ENCODE measurements at places on chromosomes 6 and 20.

GRCh38 chr6:11975353-11975977 is 36.6 kb upstream of the HIVEP1 start:
- DNase-seq: no peak

- no peak for DNase-seq
Observed at GRCh38 chr20:18537651-18538050, 29.6 kb upstream of the SMIM26 start.

- DNase-seq: no peak
Observed at GRCh38 chr6:8939615-8940014, 504.3 kb upstream of the SLC35B3 start.

DNA sequence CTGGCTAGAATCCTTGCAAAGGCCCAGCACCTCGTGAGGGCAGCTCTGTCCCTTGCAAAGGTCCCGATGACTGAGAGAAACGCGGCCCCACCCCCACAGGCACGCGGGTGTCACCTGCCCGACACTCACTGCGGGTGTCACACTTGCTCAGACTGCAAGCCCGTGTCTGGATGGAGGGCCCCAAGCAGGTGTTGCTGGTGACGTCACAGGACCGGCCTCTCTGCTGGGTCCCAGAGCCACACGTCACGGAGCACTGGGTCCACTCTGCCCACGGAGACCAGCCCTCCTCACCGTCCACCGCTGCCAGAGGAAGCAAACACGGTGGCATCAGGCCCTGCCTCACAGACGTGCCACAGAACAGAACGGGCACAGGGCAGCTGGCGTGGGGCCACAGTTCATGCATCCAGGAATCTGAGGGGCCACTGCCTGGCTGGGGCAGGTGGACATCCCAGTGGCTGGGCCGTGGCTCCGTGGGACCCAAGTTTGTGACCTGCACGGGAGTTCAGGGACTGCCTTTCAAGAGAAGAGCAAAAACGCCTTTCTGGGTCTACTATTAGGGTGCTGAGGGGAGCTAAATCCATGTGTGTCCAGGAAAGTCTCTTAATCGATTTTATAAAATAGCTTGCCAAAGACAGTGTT is 16.0 kb downstream of the THBS2 start:
- no peak for DNase-seq

GRCh38 chr6:12890171-12890790 is 173.7 kb downstream of the PHACTR1 start:
- DNase-seq: no peak

DNA sequence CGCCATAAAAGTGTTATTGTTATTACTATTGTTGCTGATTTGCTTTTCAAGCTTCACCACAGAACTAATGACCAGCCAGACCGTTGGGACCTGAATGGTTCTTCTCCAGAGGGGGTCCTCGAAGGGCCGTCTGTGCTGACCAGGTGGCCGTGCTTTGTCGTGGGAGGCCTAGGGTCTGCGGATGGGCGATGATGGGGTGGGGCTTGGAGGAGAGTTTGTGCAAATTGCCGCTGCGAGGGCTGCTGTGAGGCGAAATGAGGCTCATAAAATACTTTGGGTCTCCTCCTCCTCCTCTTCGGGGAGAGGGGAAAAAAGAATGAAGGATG is 6.0 kb upstream of the ZBTB22 start:
- DNase-seq: no peak

DNA sequence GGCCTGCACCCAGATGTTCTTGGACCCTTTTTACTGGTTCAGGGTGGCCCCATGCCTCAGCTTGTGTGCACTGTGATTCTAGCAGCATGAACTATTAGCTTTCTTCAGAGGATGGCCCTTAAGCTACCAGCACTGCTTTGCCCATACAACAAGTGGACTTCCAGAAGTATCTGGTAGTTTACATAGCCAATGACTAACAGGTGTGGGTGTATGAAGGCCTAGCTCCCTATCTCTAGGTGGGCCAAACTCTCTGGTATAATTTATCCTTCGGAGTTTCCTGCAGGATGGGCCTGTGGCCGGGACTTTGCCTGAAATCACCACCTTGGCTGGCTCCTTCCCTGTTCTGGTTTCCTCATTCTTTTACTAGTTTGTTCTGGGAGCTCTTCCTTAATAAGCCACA is 26.1 kb upstream of the JAG1 start:
- no peak for DNase-seq

- DNase-seq: no peak
Observed at GRCh38 chr6:1745814-1746213, 136.1 kb downstream of the FOXC1 start.

- no peak for DNase-seq
Observed at GRCh38 chr6:6918216-6918983, 189.4 kb upstream of the RREB1 start.

GRCh38 chr20:38862226-38862625 is 56.7 kb downstream of the PPP1R16B start:
- DNase-seq: no peak

GRCh38 chr20:3164763-3165410 is 5.2 kb upstream of the FASTKD5 start:
- no peak for DNase-seq

DNA sequence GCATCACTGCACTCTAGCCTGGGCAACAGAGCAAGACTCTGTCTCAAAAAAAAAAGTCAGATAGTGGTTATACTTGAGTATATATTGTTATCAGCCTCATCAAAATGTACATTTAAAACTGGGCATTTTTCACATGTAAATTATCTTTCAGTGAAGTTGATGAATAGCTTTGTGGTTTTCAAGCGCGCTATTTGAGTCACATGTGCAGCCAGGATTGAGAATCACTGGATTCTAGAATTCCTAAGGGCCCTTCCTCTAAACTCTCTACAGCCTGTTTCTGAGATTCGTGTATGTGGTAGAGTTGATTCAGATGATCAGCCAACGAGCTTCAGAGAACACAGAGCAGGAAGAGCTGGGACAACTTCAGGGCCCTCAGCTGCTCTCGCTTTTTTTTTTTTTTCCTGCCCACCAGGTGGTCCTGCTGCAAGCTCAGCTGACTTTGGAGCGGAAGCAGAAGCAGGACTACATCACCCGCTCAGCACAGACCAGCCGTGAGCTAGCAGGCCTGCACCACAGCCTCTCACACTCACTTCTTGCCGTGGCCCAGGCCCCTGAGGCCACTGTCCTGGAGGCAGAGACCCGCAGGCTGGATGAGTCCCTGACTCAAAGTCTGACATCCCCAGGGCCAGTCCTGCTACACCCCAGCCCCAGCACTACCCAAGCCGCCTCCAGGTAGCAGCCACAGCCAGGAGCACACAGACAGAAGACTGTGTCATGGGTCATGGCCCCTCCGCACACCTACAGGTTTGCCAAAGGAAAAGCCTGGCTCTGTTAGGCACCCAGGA is 18.3 kb downstream of the C20orf173 start:
- no peak for DNase-seq

- no peak for DNase-seq
Observed at GRCh38 chr20:47274401-47275108, 81.9 kb downstream of the ZMYND8 start.

DNA sequence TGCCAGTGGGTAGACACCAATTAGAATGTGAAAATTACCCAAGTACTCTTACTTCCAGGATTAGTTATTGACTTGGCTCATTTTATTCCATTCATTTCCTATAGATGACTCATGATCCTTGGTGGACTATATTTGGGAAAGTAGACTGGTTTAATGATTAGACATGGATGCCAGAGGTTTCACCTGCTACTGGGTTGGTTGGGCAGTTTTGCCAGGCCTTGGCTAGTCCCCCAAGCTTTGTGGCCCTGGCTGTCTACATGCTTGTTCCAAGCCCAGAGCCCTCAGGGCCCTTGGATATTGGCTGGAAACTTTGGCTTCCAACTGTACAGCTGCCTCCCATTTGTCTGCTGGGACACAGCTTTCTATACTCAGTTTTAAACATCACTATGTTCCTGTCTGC is 104.1 kb downstream of the ZFP64 start:
- no peak for DNase-seq

GRCh38 chr6:92496527-92496926 is 922.8 kb downstream of the EPHA7 start:
- no peak for DNase-seq

DNA sequence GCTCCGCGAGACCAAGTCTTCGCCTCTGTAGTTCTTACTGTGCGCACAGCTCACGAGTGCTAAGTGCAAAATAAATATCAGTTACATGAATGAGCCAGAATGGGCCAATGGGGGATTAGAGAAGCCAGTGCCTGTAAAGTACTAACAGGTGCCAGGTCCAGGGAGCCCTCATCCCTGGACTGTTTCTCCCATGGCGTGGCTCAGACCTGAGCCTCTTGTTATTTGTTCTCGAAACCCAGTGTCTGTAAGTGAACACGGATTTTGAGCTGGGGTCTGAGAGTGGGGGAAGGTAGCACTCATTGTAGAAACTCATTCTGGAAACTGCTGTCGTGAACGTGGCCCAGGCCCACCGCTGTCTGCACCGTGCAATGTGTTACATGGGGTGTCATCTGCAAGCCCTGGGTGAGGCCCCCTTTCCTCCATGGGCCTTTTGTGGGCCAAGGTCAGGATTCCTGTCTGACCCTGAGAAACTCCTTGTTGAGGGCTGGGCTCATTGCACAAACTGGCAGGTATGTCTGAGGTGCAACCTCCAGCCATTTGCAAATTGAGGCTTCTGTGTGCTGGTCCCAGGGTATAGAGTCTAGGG is 154.7 kb downstream of the SYCP2 start:
- no peak for DNase-seq

GRCh38 chr6:39184906-39185580 is 44.2 kb downstream of the KCNK5 start:
- DNase-seq: no peak

GRCh38 chr6:73956305-73956704 is 260.3 kb downstream of the CD109 start:
- no peak for DNase-seq

GRCh38 chr6:117906958-117907600 is at the start of gene SLC35F1:
Gene SLC35F1, plus strand, starts transcription at chr6:117907264.
- no peak for DNase-seq

- DNase-seq: no peak
Observed at GRCh38 chr6:88870717-88871330, 92.6 kb downstream of the RNGTT start.

GRCh38 chr6:30684386-30685156 is 1.9 kb downstream of the PPP1R18 start:
- DNase-seq: no peak

GRCh38 chr20:1376408-1377270 is 16.2 kb downstream of the FKBP1A start:
- no peak for DNase-seq

GRCh38 chr6:8041913-8042583 is 22.1 kb downstream of the BLOC1S5 start:
- DNase-seq: no peak

DNA sequence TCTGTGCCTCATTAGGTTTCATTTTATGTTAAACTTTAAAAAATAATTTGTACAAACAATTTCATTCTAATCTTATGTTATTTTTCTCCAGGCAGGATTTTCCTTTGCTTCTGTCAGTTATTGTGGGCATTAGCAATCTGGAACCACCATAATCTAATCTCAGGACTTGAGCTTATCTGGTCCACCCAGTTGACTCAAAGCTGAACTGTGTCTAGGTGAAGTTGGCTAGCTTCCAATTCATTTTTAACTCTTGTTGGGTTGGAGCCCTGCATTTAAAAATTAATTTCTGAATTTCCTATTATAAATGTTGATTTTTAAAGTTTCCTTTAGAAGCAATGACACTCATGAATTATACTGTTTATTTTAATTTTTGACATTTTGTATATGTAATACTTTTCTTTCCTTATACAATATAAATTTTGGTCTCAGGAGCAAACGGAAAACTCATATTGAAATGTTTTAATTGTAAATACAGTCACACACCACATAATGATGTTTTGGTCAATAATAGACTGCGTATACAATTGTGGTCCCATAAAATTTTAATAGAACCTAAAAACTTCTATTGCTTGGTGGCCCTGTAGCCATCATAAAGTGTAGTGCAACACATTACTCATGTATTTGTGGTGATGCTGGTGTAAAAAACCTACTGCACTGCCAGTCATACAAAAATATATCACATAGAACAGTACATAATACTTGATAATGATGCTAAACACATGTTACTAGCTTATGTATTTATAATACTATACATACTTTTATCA is 121.3 kb downstream of the CLVS2 start:
- DNase-seq: no peak

DNA sequence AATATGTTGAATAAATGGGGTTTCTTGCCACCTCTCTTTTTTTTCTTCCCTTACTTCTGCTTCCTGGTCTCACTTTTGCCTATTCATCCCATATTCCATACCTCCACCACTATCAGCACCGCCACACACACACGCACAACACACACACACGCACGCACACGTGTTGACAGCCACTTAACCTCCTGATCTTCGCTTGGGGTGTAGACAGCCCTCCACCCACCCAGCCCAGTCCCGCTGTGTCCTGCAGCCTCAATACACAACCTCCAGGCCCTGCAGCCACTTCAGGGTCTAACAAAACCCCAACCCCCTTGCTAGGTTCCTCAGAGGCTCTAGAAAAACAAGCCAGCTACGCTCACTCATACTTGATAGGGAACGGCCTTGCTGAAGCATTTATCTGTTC is 72.3 kb downstream of the LINC00237 start:
- no peak for DNase-seq

GRCh38 chr6:154406301-154406700 is 49.7 kb upstream of the IPCEF1 start:
- no peak for DNase-seq

DNA sequence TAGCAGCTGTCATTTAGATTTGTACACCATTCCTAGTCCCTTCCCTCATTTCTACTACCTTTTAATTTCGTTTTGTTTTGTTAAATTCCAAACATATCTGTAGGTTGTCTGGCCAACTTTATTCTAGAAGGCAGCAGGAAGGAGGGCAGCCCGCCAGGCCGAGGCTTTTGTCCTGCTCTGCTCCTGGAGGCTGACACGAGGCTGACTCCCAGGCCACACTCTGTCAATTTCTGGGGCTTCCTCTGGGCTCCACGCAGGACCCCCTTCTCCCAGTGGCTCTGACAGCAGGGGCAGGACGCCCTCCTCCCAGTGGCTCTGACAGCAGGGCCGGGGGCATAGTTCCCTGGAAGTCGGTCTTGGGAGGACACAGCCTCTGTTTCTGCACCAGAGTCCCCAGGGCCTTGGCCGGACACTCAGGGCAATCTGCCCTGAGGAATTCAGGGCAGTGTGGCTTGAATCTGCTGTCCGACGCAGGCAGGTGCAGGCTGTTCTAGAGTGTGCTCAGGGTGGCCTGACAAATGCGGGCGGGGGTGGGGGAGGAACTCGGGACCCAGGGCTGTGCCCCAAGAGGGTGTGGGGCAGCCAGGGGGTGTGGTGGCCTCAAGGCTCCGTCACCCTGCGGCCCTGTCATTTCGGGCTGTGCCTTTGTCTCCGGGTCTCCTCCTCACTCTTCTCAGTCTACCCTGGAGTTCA is 11.8 kb downstream of the SMOC2 start:
- no peak for DNase-seq

DNA sequence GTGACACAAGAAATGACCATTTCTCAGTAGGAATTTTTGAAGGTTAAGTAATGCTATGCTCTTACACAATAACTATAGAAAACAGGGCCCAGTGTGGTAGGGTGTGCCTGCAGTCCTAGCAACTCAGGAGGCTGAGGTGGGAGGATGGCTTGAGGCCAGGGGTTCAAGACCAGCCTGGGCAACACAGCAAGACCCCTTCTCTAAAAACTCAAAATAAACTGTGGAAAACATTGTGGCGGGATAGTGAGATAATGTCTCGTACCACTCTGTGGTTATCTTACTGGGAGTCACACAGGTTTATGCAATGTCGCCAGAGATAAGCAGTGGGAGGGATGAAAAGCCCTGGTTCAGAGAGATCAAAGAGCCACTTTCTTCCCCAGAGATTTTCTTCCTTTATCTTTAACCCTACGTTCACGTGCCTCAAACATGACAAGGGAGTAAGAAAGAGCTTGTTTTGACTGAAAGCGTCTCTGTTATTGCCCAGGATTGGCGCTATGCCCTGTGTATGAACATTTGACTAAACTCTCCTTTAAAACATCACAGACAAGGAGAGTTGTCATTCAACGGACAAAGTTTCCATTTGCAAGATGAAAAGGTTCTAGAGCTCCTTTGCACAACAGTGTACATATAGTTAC is 13.9 kb downstream of the GCM1 start:
- no peak for DNase-seq

Data from stimulated activated CD4-positive, alpha-beta T cell treated with anti-CD3 and anti-CD28 coated beads, Interleukin-1b, Interleukin-23, amount 100 ng/mL, for 1 hour (primary cell).